Activated naive CD4-positive, alpha-beta T cell treated with anti-CD3 and anti-CD28 coated beads, Interleukin-2, amount 10 ng/mL, durations not matched to agents 5 hours and 36 hours (primary cell): ENCODE measurements at places on chromosomes 1 and 21. TPM values are rescaled to one million over a fixed set of nuclear protein-coding genes. Genes with fewer than 3 reads are reported as not detected.

SIK1 gene
- total RNA-seq = 11.6 TPM

SLAMF9 gene
- total RNA-seq = not detected

LGR6 gene
- not detected for total RNA-seq

FALEC gene
- total RNA-seq = not detected

RIMS3 gene
- 3.2 TPM for total RNA-seq

MAGOH gene
- total RNA-seq = 59.9 TPM

CACHD1 gene
- 0.18 TPM for total RNA-seq

CLCA2 gene
- total RNA-seq = not detected

ATP6V1G3 gene
- not detected for total RNA-seq

KIRREL1 gene
- total RNA-seq = not detected

PDZK1 gene
- total RNA-seq = 0.25 TPM

ADCY10 gene
- 0.05 TPM for total RNA-seq

DMRTA2 gene
- total RNA-seq = not detected

VHLL gene
- not detected for total RNA-seq
